Breast epithelium (tissue), 4 donors: ENCODE measurements at places on chromosomes 7 and 10. TPM values are rescaled to one million over a fixed set of nuclear protein-coding genes. Genes with fewer than 3 reads are reported as not detected.

GRCh38 chr10:69512901-69513300 is 60.3 kb downstream of the NEUROG3 start:
- DNase-seq = no peak
- H3K4me3 ChIP-seq = no peak overlapping the region
- no peak overlapping the region for H3K27ac ChIP-seq
- no peaks in the 10 kb centered on the region for H3K27me3 ChIP-seq

DNA sequence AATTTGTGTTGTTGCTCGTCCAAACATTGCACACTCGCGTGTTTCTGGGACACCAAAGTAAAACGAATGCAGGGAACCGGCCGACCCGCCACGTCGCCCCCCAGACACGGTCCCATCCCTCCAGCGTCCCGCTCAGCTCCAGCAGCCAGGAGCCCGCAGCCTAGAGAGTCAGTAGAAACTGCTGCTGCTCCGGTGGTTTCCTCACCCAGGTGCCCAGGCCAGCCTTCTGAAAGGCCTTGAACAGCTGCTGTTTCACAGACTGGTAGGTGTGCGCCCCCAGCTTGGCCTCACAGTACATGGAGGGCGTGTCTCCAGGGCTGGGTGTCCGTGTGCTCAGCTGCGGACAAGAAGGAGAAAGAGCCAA is 126.8 kb downstream of the WDR37 start:
- no peaks in the 10 kb centered on the region for H3K4me1 ChIP-seq
- no peaks in the 10 kb centered on the region for H3K36me3 ChIP-seq
- H3K4me3 ChIP-seq = no peak overlapping the region
- H3K27ac ChIP-seq = no peak overlapping the region

PNLIPRP2 gene
- total RNA-seq = not detected

PSD gene
- total RNA-seq = 0.96 TPM

- no peaks in the 10 kb centered on the region for H3K27me3 ChIP-seq
- no peaks in the 10 kb centered on the region for H3K36me3 ChIP-seq
- no peak for DNase-seq
- H3K27ac ChIP-seq = no peak overlapping the region
Observed at GRCh38 chr7:17401791-17402627, 103.6 kb downstream of the AHR start.

DNA sequence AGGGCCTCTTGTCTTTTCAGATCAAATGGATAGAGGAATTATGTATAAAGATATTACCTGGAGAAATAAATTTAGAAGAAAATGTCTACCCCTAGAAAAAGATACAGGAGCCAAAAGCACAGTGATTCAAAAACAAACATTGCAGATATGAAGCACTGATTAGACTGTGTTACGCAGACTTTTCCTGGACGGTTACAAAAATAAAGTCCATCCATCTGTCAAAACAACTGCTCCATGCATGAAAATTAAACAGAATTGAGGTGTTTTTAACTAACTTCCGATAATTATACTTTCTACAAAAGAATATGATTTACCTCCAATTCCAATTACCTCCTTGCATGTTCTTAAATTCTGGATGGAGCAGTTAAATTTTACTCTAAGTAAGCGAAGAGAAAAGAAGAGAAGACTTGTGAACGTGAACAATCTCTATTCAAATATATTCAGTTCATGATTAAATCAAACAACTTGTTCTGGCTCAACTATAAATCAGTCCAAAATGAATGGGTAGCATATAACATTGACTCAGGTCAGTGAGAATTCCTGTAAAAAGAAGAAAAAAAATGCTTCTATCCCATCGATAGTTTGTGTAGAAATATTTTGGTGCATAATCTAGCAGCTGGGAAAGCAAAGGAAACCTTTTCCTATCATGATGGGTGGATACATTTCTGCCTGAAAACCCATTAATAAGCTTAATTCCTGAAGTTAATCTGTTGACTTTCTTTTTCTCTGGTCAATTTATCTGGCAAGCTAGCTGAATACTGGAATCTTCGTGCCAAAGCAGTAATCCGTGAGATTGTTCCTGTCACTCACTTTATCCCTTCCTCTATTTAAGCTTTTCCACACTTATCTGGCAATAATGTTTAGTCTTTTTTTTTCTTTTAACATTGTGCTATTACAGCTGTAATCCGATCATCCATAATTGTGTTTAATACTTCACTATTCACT is 80.4 kb downstream of the SEMA3A start:
- no peak overlapping the region for H3K4me3 ChIP-seq
- H3K36me3 ChIP-seq = no peaks in the 10 kb centered on the region
- peak overlapping the region; percentile 76 for H3K27ac ChIP-seq
- DNase-seq = no peak

HOXA7 gene
- 6.2 TPM for total RNA-seq

GRCh38 chr10:123890756-123891143 is 857 bp downstream of the CPXM2 start:
- peak overlapping the region; percentile 89 for H3K27ac ChIP-seq
- H3K27me3 ChIP-seq = peaks cover 10% of the 10 kb centered on the region
- no peaks in the 10 kb centered on the region for H3K4me1 ChIP-seq

CCDC136 gene
- total RNA-seq = 9.4 TPM

DNA sequence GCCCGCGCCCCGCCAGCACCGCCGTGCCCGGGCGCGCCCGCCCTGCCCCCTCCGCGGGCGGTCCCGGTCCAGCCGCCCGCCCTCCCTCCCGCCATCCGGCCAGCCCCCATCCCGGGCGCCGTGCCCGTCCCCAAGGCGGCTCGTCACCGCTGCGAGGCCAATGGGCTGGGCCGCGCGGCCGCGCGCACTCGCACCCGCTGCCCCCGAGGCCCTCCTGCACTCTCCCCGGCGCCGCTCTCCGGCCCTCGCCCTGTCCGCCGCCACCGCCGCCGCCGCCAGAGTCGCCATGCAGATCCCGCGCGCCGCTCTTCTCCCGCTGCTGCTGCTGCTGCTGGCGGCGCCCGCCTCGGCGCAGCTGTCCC is at the start of gene HTRA1:
Gene HTRA1, plus strand, starts transcription at position 187 of the 362 bp plus-strand sequence. Its CDS starts 100 bp downstream, at position 287.
- no peaks in the 10 kb centered on the region for H3K36me3 ChIP-seq
- peaks cover 6% of the 10 kb centered on the region for H3K4me1 ChIP-seq
- H3K27ac ChIP-seq = peak within 1 kb of the TSS; percentile 76
- H3K27me3 ChIP-seq = no peaks in the 10 kb centered on the region
- peak within 1 kb of the TSS; percentile 81 for H3K4me3 ChIP-seq

PCLO gene
- 20.9 TPM for total RNA-seq

GRCh38 chr10:10513898-10514297 is 503.8 kb upstream of the CELF2 start:
- no peaks in the 10 kb centered on the region for H3K4me1 ChIP-seq
- H3K27me3 ChIP-seq = no peaks in the 10 kb centered on the region
- H3K27ac ChIP-seq = no peak overlapping the region

DNA sequence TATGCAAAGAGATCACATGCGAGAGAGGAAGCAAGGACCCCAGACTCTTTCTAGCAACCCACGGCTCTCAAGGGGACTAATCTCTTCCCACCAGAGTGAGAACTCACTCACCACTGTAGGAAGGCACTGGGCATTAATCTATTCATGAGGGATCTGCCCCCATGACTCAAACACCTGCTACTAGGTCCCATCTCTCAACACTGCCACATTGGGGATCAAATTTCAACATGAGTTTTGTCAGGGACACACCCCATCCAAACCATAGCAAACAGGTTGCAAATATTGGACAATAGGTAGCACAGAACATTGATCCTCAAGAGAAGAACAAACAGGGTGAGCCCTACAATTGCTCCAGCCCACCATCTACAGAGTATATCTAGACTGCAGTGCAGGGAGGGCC is 740.6 kb downstream of the LRMDA start:
- DNase-seq = no peak
- no peaks in the 10 kb centered on the region for H3K4me1 ChIP-seq
- H3K36me3 ChIP-seq = no peaks in the 10 kb centered on the region
- no peak overlapping the region for H3K27ac ChIP-seq
- H3K27me3 ChIP-seq = no peaks in the 10 kb centered on the region

DNA sequence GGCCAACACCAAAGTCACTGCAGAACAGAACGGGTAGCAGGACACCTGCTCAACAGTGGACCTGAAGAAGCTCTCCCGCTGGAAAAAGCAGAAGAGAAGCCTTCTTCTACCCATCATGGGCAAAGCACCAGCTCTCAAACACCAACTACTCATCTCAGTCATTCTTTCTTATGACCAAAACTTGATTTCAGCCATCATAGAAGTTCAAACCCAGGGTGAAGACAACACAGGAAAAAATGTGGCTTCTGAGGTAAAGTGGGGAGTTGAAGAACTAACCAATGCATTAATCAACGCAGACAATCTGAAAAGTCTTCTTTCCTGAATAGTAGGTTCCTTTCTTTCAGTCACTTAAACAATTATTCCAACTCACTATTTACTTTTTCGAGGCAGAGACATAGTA is 83.3 kb downstream of the ELMO1 start:
- no peak overlapping the region for H3K27ac ChIP-seq
- no peak for DNase-seq
- peaks cover 3% of the 10 kb centered on the region for H3K4me1 ChIP-seq

- H3K36me3 ChIP-seq = no peaks in the 10 kb centered on the region
- peak overlapping the region; percentile 54 for H3K4me3 ChIP-seq
Observed at GRCh38 chr10:43623351-43623750, 17.1 kb downstream of the ZNF485 start.

C10orf105 gene
- not detected for total RNA-seq

- H3K36me3 ChIP-seq = no peaks in the 10 kb centered on the region
- DNase-seq = no peak
- no peak overlapping the region for H3K4me3 ChIP-seq
- H3K27me3 ChIP-seq = no peaks in the 10 kb centered on the region
- no peaks in the 10 kb centered on the region for H3K4me1 ChIP-seq
Observed at GRCh38 chr10:103431902-103432301, 20.3 kb downstream of the CALHM2 start.

RBP3 gene
- total RNA-seq = not detected

- H3K4me1 ChIP-seq = no peaks in the 10 kb centered on the region
- no peak overlapping the region for H3K4me3 ChIP-seq
- no peaks in the 10 kb centered on the region for H3K36me3 ChIP-seq
- H3K27ac ChIP-seq = no peak overlapping the region
- no peak for DNase-seq
- no peaks in the 10 kb centered on the region for H3K27me3 ChIP-seq
Observed at GRCh38 chr10:87613751-87614150, 45.9 kb upstream of the PAPSS2 start.

VSIR gene
- total RNA-seq = 58.7 TPM

DNA sequence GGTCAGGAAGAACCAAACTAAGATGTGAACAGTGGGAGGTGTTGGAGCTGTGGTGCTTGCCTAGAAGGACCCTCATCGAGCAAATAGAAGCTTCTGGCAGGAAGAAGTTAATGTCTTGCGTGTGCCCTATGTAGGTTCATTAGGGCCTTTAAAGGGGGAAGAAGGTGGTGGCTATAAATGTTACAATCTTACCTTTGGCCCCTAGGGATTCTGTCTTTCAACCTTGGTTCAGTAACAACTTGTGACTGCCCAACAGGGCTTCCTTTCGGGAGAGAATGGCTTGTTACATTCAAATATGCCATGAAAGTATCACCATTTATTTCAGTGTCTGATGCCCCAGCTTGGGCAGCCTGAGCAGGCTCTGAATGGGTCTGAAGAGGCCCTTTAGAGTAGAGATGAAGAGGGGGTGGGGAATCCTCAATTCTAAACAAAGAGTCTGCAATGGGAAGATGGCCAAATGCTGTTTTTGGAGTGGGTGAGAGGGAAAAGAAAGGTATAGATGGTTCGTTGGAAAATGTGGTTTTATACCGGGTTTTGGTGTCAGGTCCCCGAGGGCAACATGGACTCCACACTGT is 108.0 kb downstream of the TCF7L2 start:
- H3K27me3 ChIP-seq = no peaks in the 10 kb centered on the region
- H3K4me1 ChIP-seq = peaks cover 8% of the 10 kb centered on the region
- no peak overlapping the region for H3K4me3 ChIP-seq
- peak overlapping the region; percentile 88 for H3K27ac ChIP-seq
- DNase-seq = no peak
- H3K36me3 ChIP-seq = no peaks in the 10 kb centered on the region

- no peaks in the 10 kb centered on the region for H3K36me3 ChIP-seq
- H3K27ac ChIP-seq = no peak overlapping the region
- no peaks in the 10 kb centered on the region for H3K27me3 ChIP-seq
- no peak for DNase-seq
Observed at GRCh38 chr10:93947055-93947454, 46.7 kb upstream of the PLCE1 start.
